ENCODE measurements at places on chromosomes 4 and X.

DNA sequence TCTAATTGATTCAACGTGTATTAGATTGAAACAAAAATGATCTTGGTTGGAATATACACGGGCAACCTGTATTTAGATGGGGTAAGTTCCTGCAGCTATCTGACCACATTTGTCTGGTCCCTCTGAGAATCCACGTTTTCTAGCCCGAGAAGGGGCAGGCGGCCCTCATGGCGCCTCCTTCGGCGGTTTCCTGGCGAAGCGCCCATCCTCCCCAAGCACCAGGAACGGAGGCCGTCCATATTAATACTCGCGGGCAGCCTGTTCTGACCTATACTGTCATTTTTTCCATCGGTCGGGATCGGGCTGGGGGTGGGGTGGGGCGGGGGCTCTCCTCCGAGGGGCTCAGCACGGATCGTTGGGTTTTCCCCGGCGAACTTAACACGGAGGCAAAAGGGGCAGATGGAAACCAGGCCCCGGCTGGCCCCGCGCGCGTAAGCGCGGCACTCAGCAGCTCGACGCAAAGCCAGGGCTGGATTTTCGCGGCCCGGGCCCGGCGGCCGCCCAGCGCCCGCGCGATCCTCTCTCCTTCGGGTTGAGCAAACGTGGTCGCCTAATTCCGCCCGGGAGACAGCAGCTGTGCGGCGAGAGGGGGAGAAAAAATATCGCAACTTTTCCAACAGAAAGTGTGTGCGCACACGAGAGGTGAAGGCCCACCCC is 77.2 kb upstream of the BCOR start:
- DNase-seq: peak; percentile 27

DNA sequence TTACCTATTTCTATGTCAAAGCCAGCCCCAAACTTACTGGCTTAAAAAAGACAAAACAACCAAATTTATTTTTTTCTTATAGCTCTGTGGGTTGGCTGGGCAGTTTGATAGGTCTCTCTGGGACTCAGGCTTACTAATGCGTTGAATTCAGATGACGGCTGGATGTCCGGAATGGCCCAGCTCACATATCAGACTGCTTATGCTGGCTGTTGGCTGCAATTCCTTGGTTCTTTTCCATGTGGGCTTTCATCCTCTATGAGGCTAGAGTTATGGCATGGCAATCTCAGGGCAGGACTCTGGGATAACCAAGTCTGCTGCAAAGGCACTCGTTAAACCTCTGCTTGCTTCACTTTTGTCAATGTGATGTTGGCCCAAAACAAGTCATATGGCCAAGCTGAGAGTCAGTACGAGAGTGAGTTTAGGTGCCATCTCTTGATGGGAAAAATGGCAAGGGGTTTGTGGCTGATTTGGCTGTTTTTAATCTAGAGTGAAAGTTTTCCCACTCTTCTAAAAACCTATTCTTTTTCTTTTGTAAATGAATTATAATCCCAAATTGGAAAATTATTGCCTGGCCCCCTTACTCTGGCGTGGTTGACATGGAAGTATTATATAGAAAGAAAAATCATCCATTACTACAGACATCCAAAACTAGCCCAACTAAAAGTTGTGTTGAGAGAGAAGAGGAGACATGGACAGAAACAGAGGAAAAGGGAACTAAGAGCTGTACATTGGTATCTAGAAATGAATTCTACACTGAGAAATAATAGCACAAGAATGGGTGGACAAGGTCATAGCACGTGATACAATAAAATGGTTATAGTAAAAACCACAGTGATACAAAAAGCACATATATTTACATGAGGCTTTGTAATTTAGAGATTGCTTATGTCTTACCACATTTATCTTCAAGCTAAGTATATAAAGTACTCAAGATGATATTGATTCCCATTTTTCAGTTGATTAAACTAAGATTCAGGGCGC is 6.6 kb downstream of the PRIMPOL start:
- no peak for DNase-seq

DNA sequence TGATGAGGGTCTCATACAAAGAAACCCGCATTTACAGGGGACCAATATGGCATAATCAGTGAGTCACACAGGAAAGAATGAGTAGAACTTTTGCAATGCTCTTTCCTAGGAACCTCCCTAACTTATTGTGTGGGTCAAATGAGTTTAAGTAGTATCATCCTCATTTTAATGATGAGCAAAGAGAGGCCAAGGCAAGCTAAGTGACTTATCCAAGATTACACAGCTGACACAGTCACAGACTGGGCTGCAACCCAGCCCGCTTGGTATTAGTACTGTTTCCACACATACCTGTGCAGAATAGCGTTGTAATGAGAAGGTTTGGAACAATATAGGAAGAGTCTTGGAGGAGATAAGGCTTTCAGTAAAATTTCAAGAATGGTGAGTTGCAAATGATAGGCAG is 91.0 kb upstream of the PPP1R2C start:
- DNase-seq: no peak

- no peak for DNase-seq
These were observed 98.2 kb upstream of the ARSJ start for GRCh38 chr4:114077610-114078009.

DNA sequence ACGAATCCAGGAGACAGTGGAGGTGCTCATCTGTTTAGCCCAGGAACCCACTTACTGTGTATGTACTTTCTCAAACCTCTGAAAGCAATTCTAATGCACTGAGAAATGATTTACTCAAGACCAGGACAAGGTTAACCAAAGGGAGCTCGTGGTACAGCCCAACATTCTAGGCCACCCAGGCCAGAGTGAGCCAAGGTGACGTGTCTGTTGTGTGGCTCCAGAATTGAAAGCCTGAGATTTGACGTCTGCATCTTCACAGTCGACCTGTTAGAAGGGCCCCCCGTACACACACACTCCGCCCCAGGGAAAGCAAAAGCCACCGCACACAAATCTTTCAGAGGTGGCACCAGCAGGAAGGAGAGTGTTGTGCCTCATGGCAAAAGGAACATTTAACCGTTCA is 2.3 kb downstream of the MAP3K15 start:
- DNase-seq: no peak

- DNase-seq: no peak
These were observed 939.7 kb upstream of the LCORL start for GRCh38 chr4:18961266-18961665.

GRCh38 chr4:336099-336892 is 1.3 kb upstream of the ZNF141 start:
- DNase-seq: no peak

- DNase-seq: no peak
These were observed 1137.0 kb downstream of the PCDH18 start for GRCh38 chr4:136395212-136395722.

DNA sequence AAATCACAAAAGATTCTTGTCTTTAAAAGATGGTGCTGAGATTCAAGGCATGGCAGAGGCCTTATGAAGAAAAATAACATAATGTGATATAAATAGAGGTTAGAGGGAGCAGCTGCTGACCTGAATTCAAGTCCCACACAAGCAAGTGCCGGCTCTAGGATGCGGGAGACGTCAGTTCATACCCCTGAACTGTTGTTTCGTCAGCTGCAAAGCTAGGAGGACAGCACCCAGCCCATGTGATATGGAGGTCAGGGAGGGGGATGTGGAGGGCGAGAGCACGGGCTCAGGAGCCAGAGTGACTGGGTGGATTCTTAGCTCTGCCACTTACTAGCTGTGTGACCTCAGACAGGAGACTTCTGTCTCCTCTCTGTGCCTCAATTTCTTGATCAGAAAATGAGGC is 77.9 kb downstream of the JAKMIP1 start:
- DNase-seq: no peak

- no peak for DNase-seq
These were observed 7.3 kb upstream of the GALNT7 start for GRCh38 chr4:173161311-173161710.

GRCh38 chr4:16196482-16197393 is 29.5 kb downstream of the TAPT1 start:
- peak; percentile 75 for DNase-seq

DNA sequence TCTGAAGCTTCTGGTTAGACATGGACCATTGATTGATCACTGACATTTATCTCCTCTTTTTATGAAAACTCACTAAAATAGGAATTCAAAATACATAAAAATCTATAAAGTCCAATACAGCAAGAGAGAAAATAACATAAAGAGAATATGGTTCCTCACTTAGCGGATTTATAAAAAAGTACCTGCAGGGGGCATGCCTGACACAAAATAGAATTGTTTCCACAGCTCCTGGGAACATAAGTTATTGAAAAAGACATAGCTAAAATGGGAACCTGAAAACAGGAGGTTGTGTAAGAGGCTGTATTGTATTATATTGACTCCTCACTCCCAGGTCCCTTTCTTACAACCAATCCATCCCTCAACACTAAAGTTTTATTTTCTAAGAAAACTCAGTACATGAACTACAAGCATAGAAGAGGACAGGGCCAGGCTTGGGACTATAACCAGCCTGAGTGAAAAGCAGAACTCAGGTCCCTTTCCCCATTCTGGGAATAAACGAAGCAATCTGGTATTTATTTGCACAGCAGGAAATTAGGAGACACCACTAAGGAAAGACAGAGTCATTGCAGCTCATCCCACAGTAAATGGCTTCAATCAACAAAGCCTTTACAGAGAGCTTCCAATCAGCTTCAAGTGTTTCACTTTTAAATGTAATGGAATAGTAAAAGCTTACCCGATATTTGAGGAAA is 121.1 kb upstream of the NDST4 start:
- DNase-seq: peak; percentile 7

GRCh38 chr4:171353535-171353934 is 459.7 kb upstream of the GALNTL6 start:
- no peak for DNase-seq

DNA sequence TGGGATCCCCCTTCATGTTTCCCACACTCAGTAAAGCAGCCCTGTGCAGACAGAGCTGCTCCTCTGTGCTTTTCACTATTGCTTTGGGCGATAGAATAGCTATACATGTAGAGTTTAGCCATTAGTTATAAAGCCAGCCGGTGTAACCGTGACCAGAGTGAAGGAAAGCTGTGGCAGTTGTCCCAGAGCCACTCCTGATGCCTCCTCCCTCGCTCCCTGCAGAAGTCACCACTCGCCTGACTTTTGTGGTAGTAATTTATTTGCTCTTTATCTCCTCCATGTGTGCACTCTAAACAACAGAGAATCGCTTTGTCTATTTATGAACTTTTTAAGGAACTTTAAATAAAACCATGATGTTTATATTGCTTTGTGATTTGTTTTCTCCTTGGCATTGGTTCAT is 41.8 kb upstream of the WWC2 start:
- DNase-seq: no peak

DNA sequence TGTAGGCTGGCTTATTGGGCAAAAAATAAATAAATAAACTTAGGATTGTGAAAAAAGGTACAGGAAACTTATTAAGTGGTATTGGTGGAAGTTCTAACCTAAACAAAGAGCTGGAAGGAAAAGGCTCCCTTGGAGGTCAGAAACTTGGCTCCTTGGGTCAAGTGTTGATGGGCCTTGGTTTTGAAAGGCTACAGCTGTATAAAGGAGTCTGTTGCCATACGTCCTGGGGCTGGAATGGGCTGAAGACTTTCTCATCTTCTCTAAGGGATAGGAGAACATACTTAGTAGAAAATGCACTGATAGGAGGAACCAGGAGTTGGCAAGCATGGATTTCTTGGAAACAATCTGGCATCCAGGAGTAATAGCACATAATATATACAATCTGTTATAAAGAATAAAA is 56.6 kb downstream of the PDLIM5 start:
- DNase-seq: no peak

GRCh38 chrX:31461266-31461665 is 389.4 kb upstream of the FTHL17 start:
- DNase-seq: no peak

GRCh38 chr4:7412554-7412912 is 22.2 kb downstream of the PSAPL1 start:
- DNase-seq: no peak

DNA sequence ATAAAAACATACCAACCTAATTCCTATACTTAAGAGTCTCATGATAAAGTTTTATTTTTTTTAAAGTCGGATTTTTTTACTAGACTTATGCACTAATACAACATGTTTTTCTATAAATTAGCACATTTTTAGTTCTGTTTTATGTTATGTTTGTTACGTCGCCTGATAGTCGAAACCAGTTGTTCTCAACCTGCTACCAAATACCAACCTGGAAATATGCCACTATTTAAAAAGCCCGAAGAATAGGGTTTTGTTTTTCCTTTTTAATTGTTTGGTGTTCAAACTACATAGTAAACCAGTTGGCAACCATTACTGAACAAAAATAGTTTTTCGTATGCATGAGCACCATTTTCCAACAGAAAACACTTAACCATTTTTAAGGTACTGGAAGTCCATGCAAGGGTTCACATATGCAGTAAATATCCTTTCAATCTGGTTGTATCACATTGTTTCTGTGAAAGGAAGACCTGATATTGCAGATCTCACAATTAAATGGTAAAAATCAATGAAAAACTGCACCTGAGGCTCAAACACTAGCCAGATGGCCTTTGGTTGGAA is 1.4 kb downstream of the WDFY3 start:
- DNase-seq: no peak

- DNase-seq: no peak
These were observed 248.0 kb downstream of the SPATA18 start for GRCh38 chr4:52299120-52299519.

- no peak for DNase-seq
These were observed 106.3 kb upstream of the TNIP3 start for GRCh38 chr4:121270389-121270788.

- DNase-seq: no peak
These were observed 167.9 kb downstream of the FBXW7 start for GRCh38 chr4:152368001-152368400.

GRCh38 chrX:18983666-18984380 is at the start of gene PHKA2:
PHKA2 (minus strand) TSS chrX:18984114; CDS start chrX:18983932, 182 bp downstream.
- DNase-seq: peak; percentile 24

- DNase-seq: no peak
These were observed 540.0 kb downstream of the SPRY1 start for GRCh38 chr4:123936621-123937043.

DNA sequence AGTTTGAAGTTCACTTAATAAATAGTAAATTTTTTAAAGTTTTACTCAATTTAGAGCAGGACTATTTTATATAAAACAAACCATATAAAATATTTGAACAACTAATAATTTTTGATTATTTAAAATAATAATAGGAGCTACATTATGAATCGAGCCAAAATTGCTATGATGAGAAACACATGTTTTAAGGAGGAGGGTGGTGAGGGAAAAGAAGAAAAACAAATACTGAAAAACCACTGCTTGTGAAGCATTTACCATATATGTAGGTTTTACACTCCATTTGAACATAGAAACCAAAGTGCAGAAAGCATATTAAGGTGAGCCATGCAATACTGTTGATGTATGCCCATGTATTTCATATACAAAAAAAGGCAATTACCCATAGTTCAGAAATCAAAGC is 448.9 kb downstream of the FSTL5 start:
- DNase-seq: no peak

- no peak for DNase-seq
These were observed 87.3 kb downstream of the GPR143 start for GRCh38 chrX:9678215-9678965.

DNA sequence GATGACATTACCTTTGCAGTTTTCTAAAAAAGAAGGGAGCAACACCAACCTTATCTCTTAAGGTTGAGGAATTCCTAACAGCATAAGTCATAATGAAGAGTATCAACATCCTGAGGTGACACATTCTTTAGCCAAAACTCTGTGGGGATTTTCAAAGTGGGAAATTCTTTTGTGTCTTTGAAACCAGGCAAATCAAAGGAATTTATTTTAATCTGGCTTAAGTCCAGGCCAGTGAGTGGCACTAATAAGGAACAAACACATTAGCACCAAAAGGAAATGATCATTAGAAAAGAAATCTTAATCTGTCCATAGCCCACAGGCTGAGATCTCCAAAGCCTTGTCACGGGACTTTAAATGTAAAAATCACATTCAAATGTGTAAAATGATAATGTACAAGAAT is 110.1 kb downstream of the LARP7 start:
- DNase-seq: no peak

GRCh38 chr4:34649716-34650115 is 1594.6 kb downstream of the ARAP2 start:
- no peak for DNase-seq

All from LoVo (cell line).